ENCODE measurements at places on chromosomes 6 and 20. TPM values are rescaled to one million over a fixed set of nuclear protein-coding genes. Genes with fewer than 3 reads are reported as not detected.

- DNase-seq, result no peak
These were observed 4.9 kb downstream of the TNFAIP3 start for GRCh38 chr6:137871831-137872454.

DNA sequence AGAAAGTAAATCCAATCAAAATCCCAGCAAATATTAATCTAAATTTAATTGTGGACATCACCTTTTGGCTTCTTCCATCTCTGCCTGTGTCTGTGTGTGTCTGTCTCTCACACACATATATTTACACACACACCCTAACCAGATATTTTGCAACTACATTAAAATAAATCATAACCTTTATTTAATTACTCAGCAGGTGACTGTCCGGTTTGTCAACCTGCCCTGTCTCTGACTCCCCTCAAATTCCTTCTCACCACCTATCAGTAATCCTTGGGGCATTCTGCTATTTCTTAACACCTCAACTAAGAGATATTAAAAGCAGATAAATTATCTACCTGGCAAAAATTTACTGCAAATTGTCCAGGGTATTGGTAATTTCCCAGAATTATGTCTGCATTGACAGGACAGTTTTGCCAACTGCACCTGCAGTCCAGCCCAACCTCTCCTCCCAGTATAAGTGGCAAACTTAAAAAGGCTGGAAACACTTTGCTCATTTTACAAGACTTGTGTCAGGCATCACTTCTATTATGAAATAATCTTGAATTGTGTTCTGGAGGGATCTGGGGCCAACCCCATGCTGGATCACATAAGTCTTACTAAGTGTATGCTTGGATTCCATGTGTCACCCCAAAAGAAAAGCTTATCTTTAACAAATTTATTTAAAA lies 216.1 kb downstream of the GMDS start:
- DNase-seq, result no peak

DNA sequence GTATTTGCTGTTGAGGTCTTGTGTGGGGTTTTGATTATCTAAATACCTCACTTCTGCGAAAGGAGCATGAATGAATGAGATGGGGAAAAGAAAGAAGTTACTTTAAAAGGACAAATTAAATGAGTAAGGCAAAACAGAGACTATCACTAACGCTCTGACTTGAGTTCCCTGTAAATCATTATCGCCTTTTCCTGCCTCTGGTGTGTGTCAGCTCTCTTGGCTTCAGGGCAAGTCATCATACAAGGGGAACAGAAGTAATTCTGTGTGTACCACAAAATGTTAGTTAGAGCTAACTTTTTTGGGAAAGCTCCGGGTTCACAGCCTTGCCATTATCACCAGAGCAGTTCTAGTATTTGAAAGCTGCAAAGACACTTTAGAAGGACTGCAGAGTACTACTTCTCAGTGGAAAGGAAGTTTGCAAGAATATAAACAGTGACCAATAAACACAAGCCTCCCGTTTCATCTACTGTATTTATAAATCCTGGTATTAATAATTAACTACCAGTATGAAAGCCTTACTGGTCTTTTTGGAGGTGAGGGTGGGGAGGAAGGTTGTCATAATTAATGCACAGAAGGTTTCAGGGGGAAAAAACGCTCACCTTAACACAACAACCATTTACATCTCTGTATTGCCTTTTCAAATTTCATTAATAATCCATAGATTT lies 1.2 kb downstream of the DZANK1 start:
- no peak for DNase-seq

GRCh38 chr6:169296170-169296569 lies 42.5 kb upstream of the THBS2 start:
- DNase-seq, result no peak

DNA sequence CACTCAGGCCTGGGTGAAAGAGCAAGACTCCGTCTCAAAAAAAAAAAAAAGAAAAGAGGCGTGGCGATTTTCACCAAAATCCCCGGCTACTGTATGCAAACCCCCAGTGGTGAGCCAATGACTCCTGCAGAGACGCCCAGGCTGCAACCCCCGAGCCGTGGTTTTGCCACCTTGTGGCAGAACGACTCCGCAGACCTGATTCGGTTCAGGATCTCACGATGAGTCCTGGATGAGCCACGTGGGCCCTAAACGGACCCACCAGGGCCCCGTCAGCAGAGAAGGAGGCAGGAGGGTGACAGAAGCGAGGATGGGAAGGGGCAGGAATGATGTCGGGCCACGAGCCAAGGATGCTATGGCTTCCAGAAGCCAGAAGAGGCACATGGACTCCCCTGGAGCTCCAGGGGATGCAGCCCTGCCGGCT lies 42.5 kb downstream of the SLC2A4RG start:
- no peak for DNase-seq

The MGME1 gene
- 15.1 TPM for total RNA-seq

The ZBTB22 gene
- 24.2 TPM for total RNA-seq

The GSTA1 gene
- not detected for total RNA-seq

The BLOC1S5 gene
- total RNA-seq, result 10.1 TPM

DNA sequence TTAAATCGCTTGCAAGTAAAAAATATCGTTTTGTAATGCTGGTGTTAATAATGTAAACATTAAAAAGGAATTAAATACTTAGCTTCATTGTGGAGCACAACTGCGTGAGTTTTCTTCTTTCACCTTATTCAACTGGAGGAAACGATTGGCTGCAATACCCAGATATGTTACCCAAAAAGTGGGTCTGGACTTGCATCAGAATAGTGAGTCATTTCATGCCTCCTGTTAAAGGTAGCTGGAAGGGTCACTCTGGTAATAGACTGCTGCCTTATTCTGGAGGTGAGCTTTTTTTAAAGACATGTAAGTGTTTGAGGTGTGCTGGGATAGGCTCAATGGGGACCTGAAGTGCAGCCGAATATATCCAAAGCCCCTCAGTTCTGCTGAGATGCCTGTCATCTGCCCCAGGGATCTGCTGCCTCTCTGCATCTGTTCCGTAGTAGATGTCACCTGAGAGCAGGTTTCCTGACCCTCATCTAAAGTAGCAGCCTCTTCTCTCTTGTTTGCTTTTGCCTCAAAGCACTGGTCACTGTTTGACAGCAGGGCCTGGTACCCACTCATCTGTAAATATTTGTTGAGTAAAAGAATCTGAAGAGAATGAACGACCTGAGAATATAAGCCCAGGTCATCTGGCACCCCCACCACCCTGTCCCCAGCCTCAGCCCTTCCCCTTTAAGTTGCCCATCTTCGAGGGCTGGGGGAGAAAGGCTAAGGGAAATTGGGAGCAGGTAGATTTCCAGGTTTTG lies 5.6 kb upstream of the UQCC2 start:
- no peak for DNase-seq

DNA sequence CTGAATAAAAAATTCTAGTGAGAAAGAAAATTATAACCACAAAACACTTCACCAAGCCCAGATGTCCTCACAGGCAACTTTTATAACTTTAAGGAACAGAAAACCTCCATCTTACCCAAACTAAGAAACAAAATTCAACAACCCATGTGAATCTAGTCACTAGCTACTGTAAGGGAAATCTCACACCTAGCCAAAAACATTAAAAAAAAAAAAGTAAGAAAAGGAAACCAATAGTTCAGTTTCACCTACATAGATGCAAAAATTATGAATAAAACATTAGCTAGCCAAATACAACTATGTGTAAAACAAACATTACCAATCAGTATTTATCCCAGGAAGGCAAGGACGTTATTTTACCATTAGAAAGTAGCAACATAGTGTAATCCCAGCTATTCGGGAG lies 35.5 kb upstream of the SLC23A2 start:
- no peak for DNase-seq

The KIFC1 gene
- total RNA-seq, result 1.0 TPM

- DNase-seq, result peak; percentile 53
These were observed 31.2 kb upstream of the RALGAPA2 start for GRCh38 chr20:20743511-20744169.

- DNase-seq, result no peak
These were observed 4.3 kb downstream of the SNHG17 start for GRCh38 chr20:38430679-38431325.

GRCh38 chr6:111265842-111266241 lies 178.5 kb downstream of the SLC16A10 start:
- DNase-seq, result no peak

- no peak for DNase-seq
These were observed 79.5 kb upstream of the ISM1 start for GRCh38 chr20:13141546-13141945.

The HLA-DRA gene
- 297 TPM for total RNA-seq

GRCh38 chr6:161000632-161001031 lies 9.1 kb downstream of the MAP3K4 start:
- no peak for DNase-seq

Measured in ureter (tissue), 1 donor.